ENCODE measurements at places on chromosomes 5 and 9. TPM values are rescaled to one million over a fixed set of nuclear protein-coding genes. Genes with fewer than 3 reads are reported as not detected.

The NMUR2 gene
- not detected for total RNA-seq

DNA sequence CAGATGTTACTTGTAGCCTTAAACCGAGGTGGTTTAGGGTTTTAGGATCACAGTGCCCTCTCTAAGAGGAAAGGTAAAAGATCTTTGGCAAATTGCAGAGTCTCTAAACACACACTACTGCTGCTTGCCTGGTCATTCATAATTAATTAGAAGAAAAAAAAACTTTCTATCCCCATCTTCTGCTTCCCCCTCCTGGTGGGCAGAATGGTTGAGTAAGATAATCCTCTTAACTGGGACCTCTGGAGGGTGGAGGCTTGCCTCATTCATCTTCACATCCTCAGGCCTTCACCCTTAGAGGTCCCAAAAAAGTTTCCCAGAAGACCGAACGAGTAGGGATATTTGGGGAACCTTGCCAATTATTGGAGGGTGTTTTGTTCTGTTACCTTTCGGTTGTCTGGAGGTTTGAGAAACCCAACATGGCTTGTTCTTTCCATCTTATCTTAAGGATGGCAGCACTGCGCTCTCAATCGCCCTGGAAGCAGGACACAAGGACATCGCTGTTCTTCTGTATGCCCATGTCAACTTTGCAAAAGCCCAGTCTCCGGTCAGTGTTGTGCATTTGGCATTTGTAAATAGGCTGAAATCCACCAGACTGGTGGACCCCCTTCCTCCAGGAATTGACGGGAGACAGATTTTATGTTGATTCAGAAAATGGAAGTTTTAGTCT is 97.3 kb upstream of the DMRT1 start:
- no peak for DNase-seq

- DNase-seq: no peak
Measured at GRCh38 chr5:74608736-74609601, 31.6 kb downstream of the ENC1 start.

- DNase-seq: no peak
Measured at GRCh38 chr9:75365196-75365595, 276.9 kb downstream of the OSTF1 start.

- no peak for DNase-seq
Measured at GRCh38 chr9:33932078-33932807, 115.3 kb downstream of the UBE2R2 start.

DNA sequence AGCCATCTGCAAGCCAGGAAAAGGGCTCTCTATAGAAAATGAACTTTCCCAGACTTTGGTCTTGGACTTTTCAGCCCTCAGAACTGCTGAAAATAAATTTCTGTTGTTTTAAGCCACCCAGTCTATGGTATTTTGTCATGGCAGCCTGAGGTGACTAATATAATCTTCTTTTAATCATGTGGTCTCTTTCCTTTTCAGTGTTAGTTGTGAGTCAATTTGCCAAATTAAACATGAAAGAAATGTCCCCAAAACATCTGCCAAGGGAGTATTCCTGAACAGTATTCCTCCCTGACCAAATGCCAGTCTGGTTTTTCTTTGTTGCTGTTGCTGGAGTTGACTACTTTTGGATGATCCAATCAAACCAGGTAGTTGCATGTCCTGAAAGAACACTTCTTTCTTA is 4.7 kb upstream of the YTHDC2 start:
- DNase-seq: no peak

DNA sequence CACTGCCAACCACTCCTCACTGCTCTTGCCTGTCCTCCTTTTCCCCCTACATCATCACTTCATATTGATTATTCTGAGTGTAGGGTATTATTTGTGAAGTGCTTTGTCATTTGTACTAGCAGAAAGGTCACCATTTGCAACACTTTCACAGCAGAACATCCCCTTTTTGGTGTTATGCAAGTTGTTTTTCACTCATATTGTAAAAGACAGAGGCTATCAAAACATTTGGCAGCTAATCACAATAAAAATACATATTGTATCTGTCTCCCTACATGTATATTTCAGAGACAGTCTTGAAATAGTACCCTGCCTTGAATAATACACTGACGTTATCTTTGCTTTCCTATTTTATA is 82.3 kb downstream of the ANXA1 start:
- DNase-seq: no peak

DNA sequence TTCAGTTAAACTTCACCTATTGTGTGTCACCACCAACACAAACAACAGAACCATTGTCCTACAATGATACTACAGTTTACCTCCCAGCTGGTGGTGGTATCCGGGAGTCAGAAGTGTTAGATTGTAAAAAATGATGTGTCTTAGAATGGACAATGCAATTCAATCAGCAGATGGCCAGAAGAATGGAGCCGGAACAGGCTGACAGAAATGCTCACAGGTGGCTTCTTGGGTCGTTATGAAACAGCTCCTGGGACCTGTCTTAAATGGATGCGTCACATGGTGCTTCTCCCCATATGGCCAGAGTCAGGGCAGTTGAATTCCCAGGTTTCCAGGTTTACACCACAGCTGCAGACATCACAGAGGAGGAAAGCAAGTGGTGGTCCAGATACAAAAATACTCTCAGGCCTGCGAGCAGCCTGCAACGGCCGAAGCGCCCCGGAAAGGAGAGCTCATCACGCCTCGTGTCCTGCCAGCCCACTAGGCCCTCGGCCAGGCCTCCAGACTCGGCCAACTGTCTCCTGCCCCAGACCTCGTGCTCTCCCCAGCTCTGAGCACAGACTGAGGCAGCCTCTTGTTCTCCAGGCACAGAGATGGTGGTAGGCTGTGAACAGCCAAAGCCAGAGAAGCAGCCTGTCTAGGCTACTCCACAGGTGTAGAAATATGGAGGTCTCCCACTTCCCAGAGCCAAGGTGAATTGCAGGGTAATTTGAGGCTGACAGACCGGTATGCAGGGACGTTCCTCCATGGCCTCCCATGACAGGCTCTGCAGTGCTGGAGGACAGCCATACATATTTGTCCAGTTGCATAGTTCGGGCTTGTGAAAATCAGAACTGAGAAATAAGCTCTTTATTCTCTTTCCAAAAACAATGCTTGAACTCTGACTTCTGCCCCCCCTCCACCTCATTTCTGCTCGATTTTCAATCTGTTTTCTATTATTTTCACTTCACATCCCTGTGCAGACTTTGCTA is 98.5 kb upstream of the SPATA31C2 start:
- DNase-seq: no peak

DNA sequence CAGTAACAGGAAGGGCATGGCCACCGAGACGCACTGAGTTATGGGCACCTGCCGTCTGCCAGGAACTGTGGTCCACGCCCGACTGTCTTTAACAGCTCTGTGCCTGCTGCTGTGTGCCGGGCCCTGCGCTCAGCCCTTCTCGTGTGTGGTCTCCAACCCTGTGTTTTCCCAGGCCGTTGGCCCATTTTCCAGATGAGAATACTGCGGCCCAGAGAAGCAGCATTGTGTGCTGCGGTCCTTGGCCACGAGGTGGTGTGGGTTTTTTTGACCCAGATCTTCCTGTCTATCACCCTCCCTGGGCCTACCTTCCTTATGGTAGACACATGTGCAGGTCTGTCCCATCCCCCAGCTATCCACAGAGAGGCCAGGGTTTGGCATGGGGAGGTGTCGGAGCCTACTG is 47.0 kb downstream of the RXRA start:
- no peak for DNase-seq

The PTCD2 gene
- total RNA-seq: 8.9 TPM

DNA sequence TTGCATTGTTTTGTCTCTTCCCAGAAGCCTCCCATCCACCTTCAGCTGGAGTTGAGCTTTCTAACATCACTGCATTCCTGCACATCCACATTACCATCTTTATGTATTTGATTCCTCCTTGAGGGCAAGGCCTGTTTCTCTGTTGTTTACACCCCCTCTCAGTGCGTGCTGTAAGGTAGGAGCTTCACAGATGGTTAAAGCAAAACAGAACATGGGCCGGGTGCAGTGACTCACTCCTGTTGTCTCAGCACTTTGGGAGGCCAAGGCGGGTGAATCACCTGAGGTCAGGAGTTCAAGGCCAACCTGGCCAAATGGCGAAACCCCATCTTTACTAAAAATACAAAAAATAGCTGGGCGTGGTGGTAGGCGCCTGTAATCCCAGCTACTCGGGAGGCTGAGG is 110.9 kb downstream of the KCNIP1 start:
- DNase-seq: peak; percentile 15

DNA sequence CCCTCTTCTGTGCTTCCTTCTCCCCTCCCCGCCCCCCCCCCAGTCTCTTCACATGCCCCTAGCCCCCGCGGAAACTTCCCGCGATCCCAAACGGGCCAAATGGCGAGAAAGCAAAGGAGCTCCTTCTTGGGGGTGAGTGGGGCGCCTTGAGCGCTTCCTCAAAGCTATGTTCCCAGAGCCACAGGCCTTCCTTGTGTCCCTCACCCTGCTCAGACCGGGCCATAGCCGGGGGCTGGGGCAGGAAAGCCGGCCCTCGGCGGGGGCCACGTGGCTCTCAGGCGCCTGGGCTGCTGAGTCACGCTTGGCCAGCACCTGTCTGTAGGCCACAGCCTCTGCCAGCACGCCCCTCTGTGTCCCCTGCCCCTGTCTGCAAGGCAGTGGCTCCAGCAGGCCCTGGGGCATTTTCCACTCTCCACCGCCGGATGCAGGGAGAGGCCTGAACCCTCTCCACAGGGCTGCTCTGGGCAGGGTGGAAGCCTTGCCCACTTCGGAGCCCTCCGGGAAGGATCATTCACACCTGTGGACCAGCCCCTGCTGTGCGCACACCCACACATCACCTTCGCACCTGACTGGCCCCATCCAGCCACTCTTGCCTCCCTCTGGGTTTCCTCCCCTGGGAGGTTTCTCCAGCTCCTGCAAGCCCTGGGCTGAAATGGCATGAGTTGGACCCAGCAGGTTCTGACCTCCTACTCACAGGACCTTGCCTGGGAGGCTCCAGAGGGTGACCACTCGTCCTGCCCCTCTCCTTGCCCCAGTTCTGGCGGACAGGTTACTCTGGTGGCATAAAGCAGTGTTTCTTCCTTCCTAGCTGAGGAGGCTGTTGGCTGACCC is 1.2 kb upstream of the SQSTM1 start:
- DNase-seq: peak; percentile 59

The PCDHB7 gene
- 1.2 TPM for total RNA-seq

Measured in prostate gland (tissue), 2 donors.